ENCODE measurements at places on chromosomes 2 and 18. TPM values are rescaled to one million over a fixed set of nuclear protein-coding genes. Genes with fewer than 3 reads are reported as not detected.

- peak; percentile 63 for DNase-seq
Observed at GRCh38 chr2:157784169-157784822, 91.8 kb downstream of the ACVR1 start.

The TMEM200C gene
- total RNA-seq = 0.24 TPM

- DNase-seq = no peak
Observed at GRCh38 chr2:62641410-62641843, 64.1 kb upstream of the EHBP1 start.

The POTEC gene
- total RNA-seq = not detected

DNA sequence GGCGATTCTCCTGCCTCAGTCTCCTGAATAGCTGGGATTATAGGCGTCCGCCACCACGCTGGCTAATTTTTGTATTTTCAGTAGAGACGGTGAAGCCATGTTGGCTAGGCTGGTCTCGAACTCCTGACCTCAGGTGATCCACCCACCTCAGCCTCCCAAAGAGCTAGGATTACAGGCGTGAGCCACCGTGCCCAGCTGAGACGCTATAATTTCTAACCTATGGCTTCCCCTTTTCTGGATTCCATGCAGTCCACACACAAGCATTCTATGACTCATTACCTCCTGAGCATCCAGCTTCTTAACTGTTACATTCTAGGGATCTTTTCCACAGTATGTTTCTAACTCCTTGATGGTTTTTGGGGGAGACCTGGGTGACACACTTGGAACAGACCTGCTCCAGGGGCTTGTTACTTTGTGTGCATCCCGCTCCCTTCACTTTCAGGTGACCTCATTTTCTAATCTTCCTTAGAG lies 11.8 kb upstream of the KCMF1 start:
- no peak for DNase-seq
